ENCODE measurements at places on chromosomes 11 and 22.

DNA sequence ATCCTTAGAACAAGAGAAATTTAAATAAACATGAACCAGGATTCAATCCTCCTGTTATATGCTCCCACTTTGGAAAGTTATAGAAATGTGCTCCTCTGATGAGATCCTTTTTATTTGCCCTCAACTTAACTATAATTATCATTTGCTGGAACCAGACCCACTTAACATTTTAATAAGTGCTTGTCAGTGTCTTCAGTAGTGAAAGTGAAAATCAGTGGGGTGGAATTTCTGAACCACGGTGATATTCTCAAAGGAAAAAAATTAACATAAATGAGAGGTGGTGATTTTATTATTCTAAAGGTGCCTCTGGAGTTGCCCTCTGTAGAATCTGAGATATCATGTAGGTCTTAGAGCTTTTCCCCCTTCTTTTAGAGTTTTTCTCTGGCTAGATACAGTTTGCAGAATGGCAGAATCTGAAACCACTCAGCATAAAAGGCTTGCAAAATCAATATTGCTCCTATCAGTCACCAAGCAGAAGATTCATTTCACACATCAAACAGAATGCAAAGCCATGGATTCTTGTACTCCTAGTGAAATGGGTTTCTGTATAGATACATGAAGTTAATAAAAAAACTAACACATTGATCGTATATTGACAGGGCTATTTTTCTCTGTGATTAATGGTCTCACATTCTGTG, 213.2 kb downstream of the LUZP2 start:
- no peak for DNase-seq

- no peak for DNase-seq
Measured at GRCh38 chr11:103920449-103920848, 116.0 kb upstream of the DDI1 start.

GRCh38 chr22:50571264-50572175, 6.7 kb downstream of the CPT1B start:
- no peak for DNase-seq

GRCh38 chr11:120338107-120338933, 2.1 kb downstream of the ARHGEF12 start:
- no peak for DNase-seq

DNA sequence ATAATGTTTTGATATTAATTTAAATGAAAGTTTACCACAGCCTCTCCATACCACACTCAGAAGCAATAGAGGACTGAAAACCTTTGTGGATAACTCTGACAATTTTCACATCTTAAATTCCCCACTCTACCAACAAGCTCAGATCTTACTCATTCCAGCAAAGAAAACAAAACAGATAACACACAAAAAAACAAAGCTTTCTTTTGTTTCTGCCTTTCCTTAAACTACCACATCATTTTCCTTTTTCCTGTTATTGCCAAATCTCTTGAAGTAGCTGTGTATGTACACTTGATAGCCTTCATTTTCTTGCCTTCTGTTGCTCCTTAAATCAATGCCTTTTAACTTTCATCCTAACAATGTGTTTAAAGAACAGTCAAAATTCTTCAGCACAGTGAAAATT, 484.9 kb downstream of the NTM start:
- no peak for DNase-seq

GRCh38 chr22:47402876-47403525, 640.6 kb downstream of the TBC1D22A start:
- DNase-seq: no peak

DNA sequence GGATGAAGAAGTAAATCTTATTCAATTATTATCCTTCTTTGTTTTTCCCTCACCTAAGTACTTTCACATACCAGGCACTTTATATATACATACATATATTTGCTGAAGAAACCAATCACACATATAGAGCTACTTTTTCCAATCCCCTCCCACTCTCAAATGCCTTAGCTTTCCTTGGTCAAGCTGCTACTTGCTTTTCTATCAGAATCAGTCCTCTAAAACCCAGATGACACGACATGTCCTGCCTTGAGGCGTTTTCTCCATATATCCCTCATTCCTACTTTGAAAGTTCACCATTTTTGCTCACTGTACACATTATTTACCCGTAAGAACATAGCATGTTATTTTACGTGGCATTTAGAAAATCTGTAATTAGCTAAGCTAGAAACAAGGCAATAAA, 5.4 kb downstream of the RAB38 start:
- DNase-seq: no peak

GRCh38 chr11:90911192-90911591, 688.3 kb upstream of the CHORDC1 start:
- no peak for DNase-seq

- DNase-seq: no peak
Measured at GRCh38 chr11:120068114-120068573, 69.8 kb downstream of the TRIM29 start.

DNA sequence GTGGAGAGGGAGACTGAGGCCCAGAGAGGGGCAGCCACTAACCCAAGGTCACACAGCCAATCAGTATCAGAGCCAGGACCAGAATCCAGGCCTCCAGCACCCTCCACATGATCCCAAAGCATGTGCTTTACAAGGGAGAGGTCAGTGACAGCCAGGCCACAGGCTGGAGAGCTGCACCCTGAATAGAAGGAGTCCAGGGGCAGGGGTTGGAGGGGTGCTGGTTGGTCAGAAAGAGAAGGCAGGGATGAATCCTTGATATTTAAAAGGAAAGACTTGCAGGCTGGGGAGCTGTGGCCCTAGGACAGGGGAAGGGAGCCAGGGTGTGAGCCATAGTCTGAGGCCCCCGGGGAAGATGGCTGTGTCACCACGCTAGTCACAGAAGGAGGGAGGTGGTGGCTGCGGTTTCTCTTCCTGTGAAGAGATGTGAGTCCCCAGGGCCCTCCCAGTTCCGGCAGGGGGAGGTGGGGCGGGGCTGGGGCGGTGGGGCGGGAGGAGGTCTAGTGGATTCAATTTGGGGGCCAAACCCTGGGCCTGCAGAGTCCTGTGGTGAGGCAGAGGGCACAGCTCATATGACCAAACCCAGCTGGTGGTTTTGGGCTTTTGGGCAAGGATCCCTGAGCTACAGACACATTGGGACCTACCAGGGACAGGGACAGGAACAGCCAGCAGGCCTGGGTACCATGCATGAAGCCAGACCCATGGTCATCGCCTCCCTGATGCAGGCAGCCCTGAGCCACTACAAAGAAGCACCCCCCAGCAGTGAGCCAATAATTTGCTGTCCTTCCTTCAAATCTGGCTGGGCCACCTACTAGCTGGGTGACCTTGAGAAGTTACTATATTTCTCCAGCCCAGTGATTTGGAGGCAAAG, 14.0 kb downstream of the RAC2 start:
- DNase-seq: peak; percentile 84

- DNase-seq: no peak
Measured at GRCh38 chr11:122085712-122086111, 30.3 kb downstream of the BLID start.

- peak; percentile 66 for DNase-seq
Measured at GRCh38 chr22:49971232-49972162, 10.9 kb downstream of the PIM3 start.

- DNase-seq: no peak
Measured at GRCh38 chr22:27580311-27580897, 221.2 kb downstream of the MN1 start.

- no peak for DNase-seq
Measured at GRCh38 chr11:76355172-76355571, 25.8 kb downstream of the THAP12 start.

DNA sequence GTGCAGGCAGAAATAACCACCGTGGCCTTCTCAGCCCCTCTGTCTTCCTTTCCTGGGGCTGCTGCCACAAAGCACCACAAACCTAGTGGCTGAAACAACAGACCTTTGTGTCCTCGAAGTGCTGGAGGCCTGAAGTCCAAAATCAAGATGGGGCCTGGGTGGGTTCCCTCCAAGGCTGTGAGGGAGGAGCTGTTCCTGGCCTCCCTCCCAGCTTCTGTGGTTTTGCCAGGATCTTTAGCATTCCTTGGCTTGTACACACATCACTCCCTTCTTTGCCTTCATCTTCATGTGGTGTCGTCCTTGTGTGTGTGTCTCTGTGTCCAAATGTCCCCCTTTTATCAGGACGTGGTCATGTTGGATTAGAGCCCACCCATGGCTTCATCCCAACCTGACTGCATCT, 29.0 kb upstream of the PARVG start:
- DNase-seq: no peak

DNA sequence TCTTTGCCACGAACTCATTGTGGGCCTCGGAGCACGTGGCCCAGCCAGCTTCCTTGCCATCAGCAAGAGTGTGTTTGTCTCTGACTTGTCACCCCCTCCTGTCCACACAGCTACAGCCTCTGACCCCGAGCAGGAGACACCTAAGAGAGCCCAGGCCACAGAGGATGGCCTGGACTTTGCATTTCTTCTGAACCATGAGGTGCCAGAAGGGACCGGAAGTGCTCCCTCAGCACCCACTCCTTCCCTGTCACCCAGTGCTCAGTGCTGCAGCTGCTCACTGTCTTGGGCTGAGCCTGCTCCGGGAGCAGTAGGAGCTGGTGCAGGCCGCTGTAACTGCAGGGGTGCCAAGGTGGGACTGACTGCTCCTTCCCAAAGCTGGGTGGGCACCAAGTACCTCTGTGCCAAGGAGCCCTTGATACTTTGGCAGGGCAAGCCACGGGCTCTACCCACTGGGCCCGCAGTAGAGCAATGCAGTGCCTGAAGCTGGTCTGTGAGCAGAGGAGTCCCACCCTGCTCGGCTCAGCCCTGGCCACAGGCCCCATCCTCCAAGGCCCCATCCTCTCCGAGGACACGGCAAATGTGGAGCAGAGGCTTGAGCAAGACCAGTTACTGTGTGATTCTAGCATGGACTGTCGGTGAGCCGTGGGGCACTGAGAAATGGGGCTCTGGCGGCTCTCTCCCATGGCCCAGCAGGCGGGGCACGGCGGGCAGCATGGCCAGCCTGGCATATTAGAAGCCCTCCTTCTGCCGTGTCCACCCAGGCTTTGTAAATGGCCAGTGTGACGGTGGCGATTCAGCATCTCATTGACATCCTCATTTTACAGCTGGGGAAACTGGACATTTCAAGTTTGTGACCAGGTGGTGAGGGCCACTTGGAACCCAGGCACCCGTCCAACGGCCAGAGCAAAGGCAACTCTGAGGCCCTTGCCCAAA, 6.3 kb downstream of the GRK2 start:
- peak; percentile 58 for DNase-seq

DNA sequence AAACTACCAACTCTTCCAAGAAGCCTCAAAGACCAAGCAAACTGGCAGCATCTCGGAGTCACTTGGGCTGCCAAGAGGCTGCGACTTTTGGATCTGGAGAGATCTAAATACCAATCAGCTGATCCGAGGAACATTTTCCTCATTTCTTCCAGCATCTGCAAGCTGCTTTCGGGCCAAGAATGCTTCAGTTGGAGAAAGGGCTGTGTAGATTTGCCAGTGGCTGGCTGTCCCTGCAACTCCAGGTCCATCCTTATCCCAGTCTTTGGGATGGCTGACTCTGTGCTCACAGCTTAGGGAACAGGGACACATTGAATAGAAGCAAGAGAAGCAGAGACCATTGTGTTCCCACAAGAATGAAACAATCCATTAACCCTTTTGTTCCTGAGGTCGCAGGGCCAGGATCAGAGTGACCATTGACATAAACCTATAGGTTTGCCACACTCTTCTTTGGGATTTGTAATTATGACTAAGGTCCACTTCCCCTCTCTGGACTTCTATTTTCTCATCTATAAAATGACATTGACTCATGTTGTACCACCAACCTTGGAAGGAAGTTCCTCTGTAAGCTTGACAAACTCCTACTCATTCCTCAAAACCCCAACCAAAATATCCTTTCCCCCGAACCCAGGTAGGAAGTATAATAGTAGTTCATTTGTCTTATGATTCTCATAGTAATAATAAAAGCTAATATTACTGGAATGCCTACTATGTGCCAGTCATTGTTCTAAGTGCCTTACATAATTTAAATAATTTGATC, 340.8 kb downstream of the MN1 start:
- DNase-seq: no peak

GRCh38 chr22:20112623-20113511, 3.0 kb upstream of the RANBP1 start:
- DNase-seq: no peak

GRCh38 chr11:75625991-75626888, 42.6 kb downstream of the MAP6 start:
- no peak for DNase-seq

GRCh38 chr11:104618954-104619353, 279.3 kb downstream of the CASP12 start:
- no peak for DNase-seq

- DNase-seq: no peak
Measured at GRCh38 chr11:7643314-7643713, 30.0 kb downstream of the CYB5R2 start.

DNA sequence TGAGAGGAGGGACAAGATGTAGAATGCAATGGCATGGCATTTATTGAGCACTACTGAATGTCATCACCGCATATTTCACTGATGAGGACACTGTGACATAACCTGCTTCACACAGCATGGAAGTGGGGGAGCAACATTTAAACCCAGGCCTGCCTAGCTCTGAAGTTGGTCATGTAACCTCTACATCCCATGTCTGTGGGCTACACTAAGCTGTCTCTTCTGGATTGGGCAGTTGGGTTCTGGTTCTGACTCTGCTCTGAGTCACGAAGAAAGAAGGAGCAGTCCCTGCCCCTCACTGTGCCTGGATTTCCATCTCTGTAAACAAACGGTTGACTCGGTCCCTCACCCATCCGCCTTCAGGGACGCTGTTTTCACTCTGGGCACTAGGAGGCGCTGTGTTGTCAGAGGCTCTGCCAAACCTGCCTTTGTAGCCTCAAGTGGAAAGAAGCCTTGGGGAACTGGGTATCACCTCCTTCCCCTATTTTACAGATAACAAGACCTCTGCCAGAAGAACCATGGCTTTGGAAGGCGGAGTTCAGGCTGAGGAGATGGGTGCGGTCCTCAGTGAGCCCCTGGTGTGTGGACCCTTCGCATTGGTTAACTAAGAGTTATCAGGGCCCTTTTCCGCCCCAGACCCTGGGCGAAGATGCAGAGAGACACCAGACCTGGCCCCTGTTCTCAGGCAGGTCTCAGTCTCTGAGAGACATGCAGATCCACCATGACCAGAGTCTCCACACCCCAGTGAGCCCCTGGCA, 12.7 kb upstream of the ARHGEF17 start:
- peak; percentile 82 for DNase-seq

- no peak for DNase-seq
Measured at GRCh38 chr11:117669062-117669461, 128.0 kb downstream of the DSCAML1 start.

- DNase-seq: no peak
Measured at GRCh38 chr11:36345084-36345511, 49.0 kb downstream of the PRR5L start.

DNA sequence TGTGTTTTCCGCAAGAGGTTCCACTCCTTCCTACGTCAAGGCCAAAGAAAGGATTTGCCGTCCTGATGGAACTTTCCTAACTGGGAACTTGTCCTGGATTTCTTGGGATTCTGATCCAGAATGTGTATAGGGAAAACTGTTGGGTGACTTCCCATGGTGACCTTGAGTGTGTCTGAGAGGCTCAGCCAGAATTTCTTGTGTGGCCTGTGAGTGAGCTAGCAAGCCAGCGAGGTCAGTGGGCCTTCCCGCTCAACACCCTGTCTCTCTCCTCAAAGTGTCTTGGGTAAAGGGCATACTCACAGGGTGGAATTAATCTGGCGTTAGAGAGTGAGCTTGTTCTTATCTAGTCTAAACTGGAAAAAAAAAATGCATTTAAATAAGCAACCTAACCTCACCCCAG, 20.4 kb downstream of the ZNRF3 start:
- no peak for DNase-seq

GRCh38 chr11:23543651-23544222, 683.5 kb upstream of the CCDC179 start:
- no peak for DNase-seq

- DNase-seq: no peak
Measured at GRCh38 chr11:111554532-111554931, 14.0 kb downstream of the LAYN start.

GRCh38 chr11:47004595-47005033, 68.1 kb downstream of the CSTPP1 start:
- DNase-seq: no peak
